Mucosa of gallbladder (tissue), 1 donor: ENCODE measurements at places on chromosomes 3 and 15. TPM values are rescaled to one million over a fixed set of nuclear protein-coding genes. Genes with fewer than 3 reads are reported as not detected.

KIF7 gene
- total RNA-seq, result 6.1 TPM

SCN11A gene
- total RNA-seq, result 0.09 TPM

TICRR gene
- total RNA-seq, result 0.37 TPM

OCA2 gene
- total RNA-seq, result not detected

C15orf62 gene
- total RNA-seq, result 1.4 TPM

SERPINI1 gene
- 2.9 TPM for total RNA-seq
